ENCODE measurements at places on chromosomes 16 and 17.
A peak's percentile ranks its signal among the peaks of the same experiment; 100 is the strongest.

DNA sequence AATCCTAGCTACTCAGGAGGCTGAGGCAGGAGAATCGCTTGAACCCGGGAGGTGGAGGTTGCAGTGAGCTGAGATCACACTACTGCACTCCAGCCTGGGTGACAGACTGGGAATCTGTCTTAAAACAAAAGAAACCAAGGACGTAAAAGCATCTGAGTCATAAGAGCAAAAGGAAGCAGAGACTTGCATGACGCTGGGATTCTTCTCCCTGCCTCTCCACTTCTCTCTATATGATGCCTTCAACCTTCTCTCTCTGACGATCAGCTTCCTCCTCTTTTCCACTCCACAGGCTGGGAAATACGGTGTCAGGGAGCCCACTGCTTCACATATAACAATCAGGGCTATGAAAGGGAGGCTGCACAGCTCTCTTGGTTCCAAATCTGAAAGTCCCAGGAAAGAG is 43.2 kb upstream of the CCL1 start:
- no peak for DNase-seq

DNA sequence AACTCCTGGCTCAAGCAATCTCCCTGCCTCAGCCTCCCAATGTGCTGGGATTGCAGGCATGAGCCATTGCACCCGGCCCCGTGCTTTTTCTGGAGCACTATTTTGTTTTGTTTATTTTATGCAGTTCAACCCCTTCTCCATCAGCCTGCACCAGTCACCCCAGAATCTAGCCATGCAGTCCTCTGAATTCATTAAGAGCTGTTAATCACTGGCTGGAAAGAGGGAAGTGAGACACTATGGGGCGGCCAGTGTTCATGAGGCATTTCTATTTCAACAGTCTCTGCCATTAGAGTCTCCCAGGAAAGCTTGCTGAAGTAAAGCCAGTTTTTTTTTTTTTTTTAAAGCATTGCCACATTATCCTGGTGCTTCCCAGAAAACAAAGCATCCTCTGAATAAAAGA is 1.7 kb downstream of the VWA3A start:
- DNase-seq = no peak

DNA sequence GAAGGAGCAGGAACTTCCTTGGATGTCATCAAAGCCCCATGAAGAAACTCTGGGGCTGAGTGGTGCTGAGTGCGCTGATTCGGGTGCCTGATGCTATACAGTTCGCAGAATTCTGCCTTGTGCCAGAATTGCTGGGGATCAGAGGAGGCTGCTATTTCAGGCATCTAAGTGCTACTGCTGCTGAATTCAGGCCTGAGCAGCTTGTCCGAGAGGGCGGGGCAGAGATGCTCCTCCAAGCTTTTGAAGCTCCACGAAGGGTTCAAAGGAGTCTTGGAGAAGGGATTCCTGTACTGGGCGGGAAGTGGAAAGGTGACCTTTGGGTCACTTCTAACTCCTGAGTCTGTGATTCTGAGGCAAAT is 227.8 kb downstream of the CCDC182 start:
- no peak for DNase-seq

- no peak for DNase-seq
These were observed 202.8 kb upstream of the CPHXL start for GRCh38 chr16:75929046-75929445.

GRCh38 chr17:51580869-51581268 is 320.5 kb downstream of the UTP18 start:
- no peak for DNase-seq

DNA sequence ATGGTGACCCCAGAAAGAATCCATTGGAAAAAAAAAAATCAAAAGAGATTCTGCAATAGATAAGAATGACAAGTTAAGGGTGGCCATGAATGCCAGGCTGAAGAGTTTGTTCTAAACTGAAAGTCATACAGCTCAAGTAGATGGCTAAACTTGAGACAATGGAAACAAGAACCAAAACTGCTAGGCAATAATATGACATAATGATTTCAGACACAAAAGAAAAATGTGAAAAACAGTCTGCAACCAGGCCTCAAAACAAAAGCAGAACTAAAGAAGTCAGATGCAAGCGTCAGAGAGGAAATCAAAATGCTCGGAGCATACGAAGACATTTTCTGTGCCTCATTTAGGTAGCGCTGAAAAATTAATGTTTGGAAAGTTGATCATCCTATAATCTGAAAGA is 54.4 kb upstream of the YPEL2 start:
- DNase-seq = no peak

- DNase-seq = no peak
These were observed 71.3 kb downstream of the FTO start for GRCh38 chr16:53775106-53775820.

DNA sequence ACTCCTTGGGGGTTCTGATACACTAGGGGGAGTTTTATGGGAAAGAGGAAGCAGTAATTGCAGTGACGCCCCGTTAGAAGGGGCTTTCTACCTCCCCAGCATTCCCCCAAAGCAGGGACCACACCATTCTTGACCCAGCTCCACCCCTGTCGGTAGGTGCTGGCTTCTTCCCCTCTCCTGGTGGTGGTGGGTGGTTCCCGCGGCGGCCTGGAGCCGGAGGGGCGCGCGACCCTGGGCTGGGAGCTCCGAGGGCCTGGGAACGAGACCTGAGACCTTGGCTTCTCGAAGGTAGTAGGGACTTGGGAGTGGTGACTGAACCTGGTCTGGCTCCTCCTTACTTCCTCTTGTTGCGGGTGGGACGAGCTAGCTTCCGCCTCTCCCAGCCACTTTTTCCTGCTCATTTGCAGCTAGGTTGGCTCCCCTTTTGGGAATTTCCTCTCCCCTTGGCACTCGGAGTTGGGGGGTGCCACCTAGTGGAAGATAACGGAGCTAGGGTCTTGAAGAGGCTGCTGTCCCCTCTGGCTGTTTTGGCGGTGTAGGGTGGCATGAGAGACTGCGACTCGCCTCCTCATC is 438 bp downstream of the GRN start:
- peak; percentile 64 for DNase-seq

DNA sequence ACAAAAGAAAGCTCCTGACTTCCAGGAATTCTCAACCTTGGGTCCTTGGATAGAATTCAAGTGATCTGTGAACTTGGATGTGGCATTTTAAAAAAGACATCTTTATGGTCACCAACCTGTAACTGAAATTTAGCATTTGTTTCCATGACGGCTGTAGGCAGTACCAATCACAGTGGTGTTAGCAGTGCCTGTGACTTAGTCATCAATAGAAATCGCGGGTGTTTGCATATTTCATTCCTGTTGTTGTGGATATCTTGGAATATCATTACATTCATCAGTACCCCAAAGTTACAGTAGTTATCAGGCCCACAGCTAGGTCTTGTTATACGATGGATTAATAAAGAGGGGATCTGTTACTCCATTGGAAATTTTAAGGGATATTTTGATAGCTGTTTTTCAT is 81.6 kb downstream of the CMIP start:
- DNase-seq = no peak

- peak; percentile 55 for DNase-seq
These were observed 12.8 kb upstream of the PRR14 start for GRCh38 chr16:30637944-30638343.

DNA sequence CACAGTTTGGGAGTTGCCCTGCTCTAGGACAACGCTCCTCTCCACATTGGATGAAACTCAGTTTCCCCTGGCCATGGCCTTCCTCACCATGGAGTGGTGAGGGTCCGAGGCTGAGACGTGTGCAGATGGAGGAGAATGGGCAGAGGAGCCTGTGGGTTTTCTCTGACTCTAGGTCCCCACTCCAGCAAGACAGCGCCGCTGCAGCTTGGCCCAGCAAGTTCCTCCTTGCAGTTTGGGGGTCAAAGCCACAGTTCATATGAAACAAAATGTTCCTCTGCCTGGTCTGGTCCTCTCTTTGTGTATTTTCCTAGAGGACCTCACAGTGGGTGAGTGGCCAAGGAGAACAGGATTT is 2.3 kb downstream of the C16orf54 start:
- DNase-seq = no peak

GRCh38 chr17:81940538-81941483 is 3.7 kb upstream of the PYCR1 start:
- no peak for DNase-seq

GRCh38 chr17:40191237-40192208 is 14.3 kb downstream of the RAPGEFL1 start:
- peak; percentile 63 for DNase-seq

DNA sequence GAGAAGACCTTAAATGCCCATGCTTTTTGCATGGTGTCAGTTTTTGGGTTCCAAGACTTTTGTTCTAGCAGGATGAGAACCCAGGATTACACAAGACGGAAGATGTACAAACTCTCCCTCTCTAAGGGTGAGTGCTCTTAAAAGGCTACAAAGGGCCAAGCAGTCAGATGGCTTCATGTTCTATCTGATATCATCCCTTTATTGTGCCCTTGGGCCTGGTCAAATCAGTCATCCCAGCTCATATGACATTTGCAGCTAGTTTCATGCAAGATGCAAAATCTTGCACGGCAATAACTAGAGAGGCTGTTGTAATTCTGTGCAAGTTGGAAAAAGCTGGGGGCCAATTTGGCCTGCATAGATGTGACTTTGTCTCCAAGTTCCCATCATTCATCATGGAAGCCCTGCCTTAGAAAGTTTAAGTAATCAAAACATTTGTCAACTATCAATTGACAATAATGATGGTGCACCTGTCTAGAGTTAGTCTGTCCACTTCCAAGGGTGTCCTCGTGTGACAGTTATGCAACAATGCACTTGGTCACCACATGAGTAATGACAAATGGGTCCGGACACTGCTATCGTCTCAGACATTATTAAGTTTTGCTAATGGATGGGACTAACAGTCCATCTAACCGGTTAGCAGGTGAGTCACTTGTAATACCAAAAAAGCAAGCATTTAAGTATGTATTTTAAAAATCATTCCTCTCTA is 58.6 kb upstream of the ZFHX3 start:
- no peak for DNase-seq

GRCh38 chr16:11857161-11857560 is 5.8 kb upstream of the RSL1D1 start:
- DNase-seq = no peak

DNA sequence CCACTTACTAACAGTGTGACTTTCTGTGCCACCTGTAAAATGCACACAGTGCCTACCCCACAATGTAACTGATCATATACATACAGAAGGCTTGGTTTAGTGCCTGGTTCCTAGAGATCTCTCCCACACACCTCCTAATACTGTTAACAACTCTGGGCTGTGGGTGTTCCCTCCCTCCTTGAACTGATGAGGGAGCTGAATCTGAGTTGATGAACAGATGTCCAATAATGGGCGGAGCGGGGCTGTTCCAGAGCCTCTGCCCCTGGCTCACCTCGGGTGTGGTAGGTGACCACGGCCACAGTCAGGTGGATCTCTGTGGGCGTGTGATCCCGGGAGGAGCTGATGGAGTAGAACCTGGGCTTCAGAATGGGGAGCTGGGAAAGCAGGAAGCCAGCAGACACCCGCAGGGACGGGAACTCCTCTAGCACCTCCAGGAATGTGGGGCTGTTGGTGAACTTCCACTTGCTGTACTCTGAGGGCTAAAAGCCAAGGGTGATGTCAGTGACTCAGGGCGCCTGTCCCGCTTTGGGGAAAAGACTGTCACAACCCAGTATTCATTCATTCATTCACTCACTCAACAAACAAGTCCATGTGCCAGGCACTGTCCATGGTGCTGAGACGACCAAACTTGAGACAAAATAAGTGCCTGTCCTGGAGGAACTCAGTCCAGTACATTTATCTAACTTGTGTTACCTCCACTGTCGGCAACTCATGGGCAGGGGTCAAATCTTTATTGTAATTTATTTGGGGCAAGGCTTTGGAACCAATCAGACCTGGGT is 37.6 kb downstream of the NOS2 start:
- no peak for DNase-seq

DNA sequence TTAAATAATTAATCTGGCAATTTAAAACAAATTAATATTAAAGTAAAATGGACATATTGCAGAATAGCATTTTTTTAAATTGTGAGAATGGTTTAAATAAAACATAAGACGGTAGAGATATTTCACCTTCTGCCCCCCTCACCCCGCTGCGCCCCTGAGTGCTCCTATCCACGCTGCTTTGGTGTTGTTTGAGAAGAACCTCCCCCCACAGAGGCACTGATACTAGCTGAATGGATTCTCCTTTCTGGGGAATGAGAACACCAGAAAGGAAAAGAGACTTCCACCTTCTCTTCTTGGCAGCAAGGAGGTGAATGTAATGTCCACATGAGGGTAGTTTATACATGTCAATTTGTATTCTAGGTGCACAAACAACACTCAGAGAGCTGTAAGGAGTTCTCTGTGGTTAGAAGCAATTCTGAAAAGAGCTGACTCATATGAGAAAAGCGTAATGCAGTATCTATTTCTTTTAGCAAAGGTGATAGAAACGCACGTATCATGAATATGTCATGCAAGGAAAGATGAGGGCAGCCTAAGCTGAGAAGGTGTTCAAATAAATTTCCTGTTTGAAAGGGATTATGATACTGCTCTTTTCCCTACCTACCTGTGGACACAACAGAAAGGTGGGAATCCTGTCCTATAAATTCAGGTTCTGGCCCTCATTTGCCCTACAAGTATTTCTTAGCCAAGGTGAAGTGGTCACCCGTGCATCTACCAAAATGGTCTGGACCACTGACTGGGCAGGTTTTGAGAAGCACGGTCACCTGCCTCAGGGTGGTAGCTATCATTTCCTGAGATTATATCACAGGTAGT is 126.9 kb downstream of the PARN start:
- no peak for DNase-seq

GRCh38 chr17:29848737-29849136 is 81.3 kb downstream of the SSH2 start:
- no peak for DNase-seq

GRCh38 chr17:58593123-58593522 is 78.7 kb upstream of the MTMR4 start:
- DNase-seq = no peak

DNA sequence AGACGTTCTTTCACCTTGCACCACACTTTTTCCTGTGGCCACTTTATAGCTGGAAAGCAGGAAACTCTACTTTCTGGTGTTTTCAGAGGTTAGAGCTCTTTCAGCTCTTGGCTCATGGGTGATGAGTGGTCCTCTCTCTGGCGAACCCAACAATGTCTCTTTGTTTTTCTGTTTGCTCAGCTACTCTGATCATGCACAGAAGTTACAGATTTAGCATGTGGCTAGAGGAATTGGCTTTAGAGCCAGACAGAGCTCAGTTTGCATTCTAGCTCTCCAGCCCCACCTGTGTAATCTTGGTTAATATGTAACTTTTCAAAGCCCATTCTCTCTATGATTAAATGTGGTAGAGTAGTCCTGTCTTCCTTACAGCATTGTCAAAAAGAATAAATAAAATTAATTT is 225.2 kb downstream of the HAPSTR1 start:
- DNase-seq = no peak

GRCh38 chr17:4903051-4903818 is at the start of gene CHRNE:
Gene CHRNE (minus strand): TSS chr17:4903098. CDS start chr17:4903063, 35 bp downstream.
- peak; percentile 84 for DNase-seq

GRCh38 chr17:73091770-73092522 is 542 bp downstream of the SLC39A11 start:
- DNase-seq = peak; percentile 15
